ENCODE measurements at places on chromosomes 2 and 18.

DNA sequence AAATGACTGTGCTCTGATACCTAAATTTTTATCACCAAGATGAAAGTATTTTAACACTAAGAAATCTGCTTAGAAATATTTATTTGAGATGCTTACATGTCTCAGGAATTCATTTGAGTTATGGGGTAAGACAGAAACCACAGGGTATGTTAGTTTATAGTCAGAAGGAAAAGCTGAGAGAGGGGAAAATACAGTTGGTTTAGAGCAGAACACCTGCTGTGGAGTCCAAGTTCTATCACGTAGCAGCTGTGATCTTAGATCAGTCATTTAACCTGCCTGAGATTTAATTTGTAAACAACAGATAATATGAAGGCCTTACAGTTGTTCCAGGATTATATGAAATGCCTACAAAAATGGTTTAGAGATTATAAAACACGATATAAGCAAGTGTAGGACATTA is 29.0 kb downstream of the PDE6D start:
- DNase-seq = no peak

GRCh38 chr2:172113617-172114016 is 10.9 kb upstream of the DLX2 start:
- no peak for DNase-seq

GRCh38 chr2:135052997-135053474 is 944 bp downstream of the RAB3GAP1 start:
- DNase-seq = no peak

DNA sequence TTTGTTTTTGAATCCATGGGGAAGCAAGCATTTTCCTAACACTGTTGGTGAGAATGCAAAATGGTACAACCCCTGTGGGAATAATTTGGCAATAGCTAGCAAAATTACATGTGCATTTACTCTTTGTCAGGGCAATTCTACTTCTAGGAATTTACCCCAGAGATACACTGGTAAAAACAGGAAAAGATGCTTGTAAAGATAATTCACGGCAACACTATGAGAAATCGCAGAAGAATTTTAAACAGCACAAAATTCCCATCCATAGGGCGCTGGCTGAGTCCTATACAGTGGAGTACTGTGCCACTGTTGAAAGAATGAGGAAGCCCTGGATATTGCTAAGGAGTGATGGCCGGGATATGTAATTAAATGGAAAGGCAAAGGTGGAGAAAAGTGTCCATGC is 75.8 kb downstream of the DGKD start:
- no peak for DNase-seq

GRCh38 chr2:113762377-113763118 is 6.1 kb upstream of the SLC35F5 start:
- no peak for DNase-seq

- no peak for DNase-seq
Observed at GRCh38 chr2:87996570-87996969, 19.8 kb downstream of the RNU2-63P start.

DNA sequence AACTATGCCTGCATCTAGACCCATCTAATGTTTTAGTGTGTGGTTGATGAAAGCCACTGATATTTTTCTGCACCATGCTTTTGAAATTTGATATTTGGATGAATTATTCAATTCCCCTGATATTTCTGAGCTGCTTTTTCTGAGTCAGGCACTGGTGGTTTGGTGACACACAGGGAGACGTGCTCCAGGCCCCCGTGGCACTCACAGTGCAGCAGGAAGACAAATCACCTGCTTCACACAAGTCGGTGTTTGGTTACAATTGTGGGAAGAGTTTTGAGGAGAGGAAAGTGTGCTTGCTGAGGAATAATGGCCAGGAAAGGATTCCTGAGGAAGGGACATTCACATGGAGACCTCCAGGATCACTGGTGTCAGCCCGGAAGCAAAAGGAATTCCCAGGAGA is 179.7 kb downstream of the ACKR3 start:
- no peak for DNase-seq

DNA sequence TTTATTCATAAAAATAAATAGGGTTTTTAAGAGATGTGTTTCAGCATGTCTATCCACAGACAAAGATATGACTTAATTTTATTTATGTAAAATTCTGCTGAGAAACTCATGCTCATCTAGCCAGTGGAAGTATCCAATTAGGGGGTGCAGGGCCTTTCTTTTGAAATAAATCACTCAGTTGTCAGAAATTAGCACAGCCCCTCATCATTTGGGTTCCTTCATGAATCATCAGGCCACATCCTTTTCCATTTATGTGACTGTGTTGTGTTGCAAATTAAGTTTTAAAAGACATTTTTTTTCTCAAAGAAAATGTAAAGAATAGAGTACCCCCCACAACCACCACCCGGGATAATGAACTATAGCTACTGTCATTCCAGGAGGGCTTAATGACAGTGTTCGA is 185.8 kb downstream of the NRP2 start:
- DNase-seq = no peak

GRCh38 chr2:39068299-39069135 is 52.3 kb downstream of the SOS1 start:
- DNase-seq = no peak

- DNase-seq = no peak
Observed at GRCh38 chr2:169229590-169229989, 132.7 kb downstream of the LRP2 start.

DNA sequence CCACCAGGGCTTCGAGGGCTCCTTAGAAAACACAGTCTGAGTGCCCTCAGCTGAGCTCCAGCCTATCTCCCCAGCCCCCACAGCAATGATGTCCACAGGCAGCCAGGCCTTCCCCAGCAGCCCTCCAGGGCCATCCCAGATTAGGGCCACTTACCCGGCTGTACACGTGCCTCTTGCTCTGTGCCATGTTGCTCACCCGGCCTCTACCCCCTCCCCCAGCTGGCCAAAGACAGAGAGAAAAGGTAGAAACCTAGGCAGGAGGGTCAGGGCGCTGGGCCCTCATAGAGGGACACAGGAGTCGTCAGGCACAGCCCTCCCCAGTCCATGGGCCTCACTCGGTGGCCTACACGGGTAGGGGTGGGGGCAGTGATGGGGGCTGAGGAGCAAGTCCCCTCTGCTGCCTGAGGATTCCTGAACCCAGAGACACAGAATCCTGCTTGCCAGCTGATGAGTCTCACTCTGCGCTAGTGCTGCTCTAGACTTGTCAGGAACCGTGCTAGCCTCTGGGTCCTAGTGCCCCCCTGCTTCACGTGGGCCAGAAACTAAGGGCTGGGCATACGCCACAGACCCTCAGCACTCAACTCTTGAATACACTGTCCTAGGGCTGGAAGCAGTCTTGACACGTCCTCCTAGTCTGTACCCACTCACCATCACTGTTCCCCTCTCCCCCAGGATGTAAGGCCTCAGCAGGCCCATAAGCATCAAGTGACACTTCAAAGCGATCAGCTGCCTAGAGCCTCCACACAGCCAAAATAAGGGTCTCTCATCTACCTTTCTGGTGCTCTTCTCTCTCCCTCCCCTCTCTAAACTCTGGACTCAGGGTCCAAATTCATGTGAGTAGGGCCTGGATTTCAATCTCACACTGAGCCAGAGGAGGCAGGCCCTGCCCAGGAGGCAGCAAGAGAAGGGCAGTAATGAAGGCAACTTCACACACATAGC is at the start of gene DCTN1:
TSS of gene DCTN1 (minus strand) at position 461 of the 939 bp plus-strand sequence. CDS start at position 187, 274 bp downstream.
- DNase-seq = no peak

DNA sequence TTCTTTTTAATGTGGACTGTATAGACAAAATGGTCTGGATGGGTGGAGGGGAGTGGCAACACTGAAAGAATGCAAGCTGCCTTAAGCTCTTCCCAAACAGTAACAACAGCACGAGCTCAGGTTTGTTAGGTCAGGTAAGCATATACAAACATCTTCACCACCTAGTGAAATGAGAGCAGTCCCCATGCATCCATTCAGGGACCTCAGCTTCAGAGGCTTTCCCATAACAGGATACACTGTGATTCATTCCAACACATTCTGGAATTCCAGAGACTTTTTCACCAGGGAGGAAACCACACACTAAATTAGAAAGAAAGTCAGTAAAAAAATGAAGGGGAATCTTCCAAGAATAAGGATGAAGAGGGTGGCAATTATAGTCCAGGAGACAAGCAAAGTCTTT is 50.4 kb upstream of the BZW1 start:
- no peak for DNase-seq

- DNase-seq = no peak
Observed at GRCh38 chr18:13762690-13763439, 36.4 kb downstream of the RNMT start.

DNA sequence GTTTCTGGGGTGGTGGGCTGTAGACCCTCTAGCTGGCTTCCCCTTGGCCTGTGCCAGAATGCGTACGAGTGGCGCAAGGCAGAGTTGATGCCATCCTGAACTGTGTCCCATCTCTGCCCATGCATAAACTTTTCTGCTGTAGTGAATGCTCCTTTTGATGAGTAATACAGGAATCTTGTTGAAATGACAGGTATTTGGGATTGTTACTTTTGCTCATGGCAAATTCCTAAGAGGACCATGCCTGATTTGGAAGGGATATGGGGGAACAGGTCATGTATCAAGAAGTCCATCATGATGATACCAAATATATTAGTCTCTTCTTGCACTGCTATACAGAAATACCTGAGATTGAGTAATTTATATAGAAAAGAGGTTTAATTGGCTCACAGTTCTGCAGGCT is 648.0 kb downstream of the SLC4A3 start:
- DNase-seq = no peak

DNA sequence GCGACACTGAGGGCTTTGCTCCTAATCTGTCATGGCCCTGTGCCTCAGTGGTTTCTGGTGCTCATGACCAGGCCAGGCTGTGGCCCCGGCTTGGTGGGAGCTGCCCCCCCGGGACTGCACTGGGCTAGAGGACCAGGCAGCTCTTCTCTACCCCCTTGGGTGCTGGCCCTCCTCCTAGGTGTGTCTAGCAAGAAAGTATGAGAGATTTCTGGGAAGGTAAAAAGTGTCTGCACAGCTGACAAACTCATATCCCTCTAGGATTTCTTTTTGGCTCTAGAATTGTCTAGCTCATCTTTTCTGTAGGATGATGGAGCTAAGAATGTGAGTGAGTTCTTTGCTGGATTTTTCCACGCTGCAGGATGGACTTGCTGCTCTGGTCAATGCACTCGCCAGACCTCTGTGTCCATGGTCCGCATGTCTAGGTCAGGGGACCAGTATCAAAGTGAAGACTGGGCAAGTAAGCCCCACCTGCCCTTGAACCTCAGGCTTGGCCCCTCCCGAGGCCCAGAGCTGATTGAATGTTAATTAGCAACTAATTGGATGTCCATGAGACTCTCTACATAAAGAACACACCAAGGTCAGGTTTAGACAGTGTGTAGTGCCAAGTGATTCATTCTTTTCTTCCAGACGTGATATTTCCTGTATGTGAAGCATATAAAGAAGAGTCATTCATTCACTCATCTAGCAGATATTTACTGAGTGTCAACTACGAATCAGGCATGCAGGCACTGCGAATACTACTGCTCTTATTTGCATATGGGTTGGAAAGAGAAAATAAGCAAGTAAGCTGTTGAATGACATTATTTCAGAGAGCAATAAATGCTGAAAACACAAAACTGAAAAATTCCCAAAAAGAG is 15.6 kb upstream of the PSD4 start:
- no peak for DNase-seq

- DNase-seq = no peak
Observed at GRCh38 chr2:109381327-109381820, 232.4 kb downstream of the SEPTIN10 start.

- no peak for DNase-seq
Observed at GRCh38 chr2:128237081-128237534, 81.6 kb downstream of the HS6ST1 start.

DNA sequence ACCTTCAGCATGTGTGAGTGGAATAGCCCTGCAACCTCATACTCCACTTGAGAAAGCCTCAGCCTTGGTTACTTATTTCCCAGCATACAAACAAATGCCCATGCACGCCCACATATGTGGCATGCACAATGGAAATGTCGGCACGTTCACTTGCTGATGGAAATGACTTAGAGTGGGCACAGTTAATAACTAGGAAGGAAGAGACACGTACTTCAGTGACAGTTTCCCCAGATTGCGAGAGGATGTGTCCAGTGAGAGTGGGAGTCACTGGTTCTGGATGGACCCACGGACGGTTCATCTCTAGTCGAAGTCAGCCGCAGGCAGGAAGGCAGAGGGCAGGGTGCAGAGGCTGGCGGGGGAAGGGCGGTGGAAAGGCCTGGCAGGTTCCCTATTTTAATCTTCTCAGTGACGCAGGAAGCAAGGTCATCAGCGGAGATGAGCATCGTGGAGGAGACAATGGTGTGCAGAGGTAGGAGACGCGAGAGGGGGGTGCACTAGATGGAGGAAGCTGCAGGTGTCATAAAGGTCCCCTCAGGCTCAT is 350.7 kb upstream of the MYT1L start:
- no peak for DNase-seq

DNA sequence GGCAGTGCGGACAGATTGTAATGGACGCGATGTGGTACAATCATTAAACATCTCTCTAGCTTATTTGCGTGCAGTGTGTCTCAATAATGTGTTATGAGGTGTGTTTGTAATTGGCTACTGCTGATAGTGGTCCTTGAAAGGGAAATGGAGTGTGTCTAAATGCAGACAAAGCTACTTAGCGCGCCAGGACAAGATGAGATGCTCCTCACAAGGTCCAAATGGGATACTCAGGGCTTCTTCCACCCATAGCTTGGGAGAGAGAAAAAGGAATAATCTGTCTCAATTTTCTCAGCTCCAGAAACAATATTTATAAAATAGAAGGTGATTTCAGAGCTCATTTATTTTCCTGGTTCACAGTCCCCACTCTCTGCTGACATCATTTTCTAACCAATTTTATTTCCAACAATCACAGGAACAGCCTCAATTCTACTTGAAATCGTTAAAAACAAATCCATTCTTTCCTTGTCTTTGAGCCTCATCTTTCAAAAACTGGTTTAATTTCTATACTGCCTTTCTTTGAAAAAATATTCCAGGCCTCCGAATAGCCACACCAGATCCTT is 28.5 kb downstream of the GALNT14 start:
- no peak for DNase-seq

DNA sequence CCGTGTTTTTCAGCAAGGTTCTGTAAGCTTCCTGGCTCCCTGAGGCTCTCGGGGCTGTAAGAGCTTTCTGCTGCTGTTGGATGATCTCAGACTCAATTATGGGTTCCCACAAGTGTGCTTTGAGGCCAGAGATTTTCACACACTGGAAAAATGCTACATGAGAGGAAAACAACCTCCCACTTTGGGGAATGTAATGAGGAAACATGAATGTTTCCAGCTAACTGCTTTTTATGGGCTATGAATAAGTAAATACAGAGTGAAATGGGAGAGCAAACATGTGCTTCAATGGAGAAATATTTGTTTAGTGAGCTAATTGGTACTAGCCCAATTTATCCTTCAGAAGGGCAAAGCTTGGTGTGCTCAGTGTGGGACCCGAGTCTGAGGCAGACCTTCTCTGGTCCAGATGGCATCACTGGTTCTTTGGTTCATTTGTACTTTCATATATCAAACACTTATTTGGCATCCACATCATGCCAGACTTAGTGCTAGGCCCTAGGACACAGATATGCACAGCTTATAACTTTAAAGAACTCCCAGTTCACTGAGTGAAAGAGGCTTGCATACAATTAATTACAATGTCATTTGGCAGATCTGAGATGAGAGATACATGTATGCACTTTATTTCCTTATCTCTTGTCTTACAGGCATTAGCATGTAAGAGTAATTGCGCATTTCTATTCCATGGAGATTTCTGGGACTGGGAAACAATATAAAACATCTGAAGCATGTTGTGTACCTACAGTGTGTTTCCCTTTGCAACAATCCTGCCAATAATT is 248.8 kb downstream of the RDH14 start:
- DNase-seq = no peak

- DNase-seq = no peak
Observed at GRCh38 chr2:106841886-106842645, 43.9 kb downstream of the ST6GAL2 start.

- DNase-seq = no peak
Observed at GRCh38 chr2:239250216-239251081, 150.4 kb downstream of the HDAC4 start.

- DNase-seq = no peak
Observed at GRCh38 chr2:158635961-158636601, 159.0 kb upstream of the DAPL1 start.

All from activated T-helper 1 cell treated with anti-CD3 and anti-CD28 coated beads, Interleukin-2, amount 50 U/mL, for 16 hours (primary cell).